ENCODE measurements at places on chromosomes 16 and 17. TPM values are rescaled to one million over a fixed set of nuclear protein-coding genes. Genes with fewer than 3 reads are reported as not detected.

ZFPM1 gene
- total RNA-seq = 3.9 TPM

GRCh38 chr16:87098976-87099720 is 218.0 kb downstream of the C16orf95 start:
- no peak overlapping the region for H3K4me3 ChIP-seq
- no peak overlapping the region for H3K27ac ChIP-seq
- H3K36me3 ChIP-seq = no peaks in the 10 kb centered on the region
- DNase-seq = no peak
- H3K4me1 ChIP-seq = no peaks in the 10 kb centered on the region

OR4D1 gene
- 0.05 TPM for total RNA-seq

- no peak overlapping the region for H3K27ac ChIP-seq
- H3K36me3 ChIP-seq = no peaks in the 10 kb centered on the region
- H3K4me3 ChIP-seq = no peak overlapping the region
Observed at GRCh38 chr16:68360956-68361355, 50.1 kb downstream of the PRMT7 start.

- H3K4me3 ChIP-seq = no peak overlapping the region
- H3K4me1 ChIP-seq = no peaks in the 10 kb centered on the region
- DNase-seq = no peak
- H3K36me3 ChIP-seq = no peaks in the 10 kb centered on the region
Observed at GRCh38 chr17:7790150-7790549, 43.9 kb upstream of the KDM6B start.

- no peak for DNase-seq
- no peaks in the 10 kb centered on the region for H3K4me1 ChIP-seq
- no peaks in the 10 kb centered on the region for H3K27me3 ChIP-seq
- H3K27ac ChIP-seq = no peak overlapping the region
- H3K4me3 ChIP-seq = no peak overlapping the region
Observed at GRCh38 chr16:71537643-71538042, 11.4 kb downstream of the CHST4 start.

HID1 gene
- total RNA-seq = 10.9 TPM
